ENCODE measurements at places on chromosomes 12 and 14.

DNA sequence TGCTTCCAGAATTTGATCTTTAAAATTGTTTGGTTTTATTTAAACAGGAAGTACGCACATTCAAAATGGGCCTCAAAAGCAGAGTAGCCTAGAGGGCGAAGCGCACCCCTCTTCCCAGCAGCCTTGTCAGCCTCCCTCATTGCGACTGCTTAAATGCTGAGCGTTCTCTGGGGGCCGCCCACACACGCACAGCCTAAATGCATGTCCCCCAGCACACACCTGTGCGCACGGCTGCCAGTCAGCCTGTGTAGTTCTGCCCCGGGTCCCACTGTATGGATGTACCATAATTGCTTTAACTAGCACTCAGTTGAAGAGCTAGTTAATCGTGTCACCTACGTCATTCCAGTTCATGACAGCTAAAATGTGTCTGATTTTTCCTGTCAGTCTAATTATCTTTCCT is 79.3 kb downstream of the TESC start:
- DNase-seq, result no peak

GRCh38 chr12:66164349-66164821 is 5.4 kb downstream of the TMBIM4 start:
- no peak for DNase-seq

GRCh38 chr14:85528080-85528896 is 1.7 kb upstream of the FLRT2 start:
- DNase-seq, result no peak

DNA sequence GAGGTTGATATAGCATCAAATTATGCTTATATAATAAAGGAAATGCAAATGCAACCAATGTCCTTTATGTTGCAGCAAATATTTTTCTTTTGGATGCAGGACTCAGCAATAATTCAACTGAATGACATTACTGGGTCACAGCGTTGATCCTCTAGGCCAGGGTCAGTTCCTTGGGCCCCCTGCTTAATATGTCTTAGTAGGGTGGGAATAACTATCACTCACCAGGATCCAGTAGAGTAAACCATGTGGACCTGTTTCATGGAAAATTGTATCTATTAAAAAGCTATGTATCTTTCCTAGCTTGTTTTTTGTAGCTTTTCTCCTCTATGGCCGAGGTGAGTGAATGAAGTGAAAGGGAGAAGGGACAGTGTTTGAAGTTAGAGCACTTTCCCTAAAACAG is 161.5 kb upstream of the SSTR1 start:
- DNase-seq, result no peak

DNA sequence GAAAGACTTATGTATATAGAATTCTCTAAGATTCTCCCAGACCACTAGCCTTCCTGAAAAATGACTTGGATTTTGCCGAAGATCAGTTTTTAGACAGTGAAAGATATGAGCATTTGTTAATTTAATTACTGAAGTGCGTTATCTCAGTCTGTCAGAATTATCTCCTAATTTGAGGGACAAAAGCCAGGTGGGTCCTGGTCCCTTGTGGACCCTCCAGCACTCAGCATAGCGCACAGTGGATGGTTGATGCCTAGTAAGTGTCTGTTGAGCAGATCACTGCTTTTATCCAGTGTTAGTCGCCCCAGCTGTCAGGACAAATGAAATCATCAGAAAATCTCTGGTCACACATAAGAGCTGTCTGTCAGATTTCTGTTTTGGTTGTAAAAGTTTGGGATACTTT is 80.4 kb downstream of the EML1 start:
- DNase-seq, result no peak

DNA sequence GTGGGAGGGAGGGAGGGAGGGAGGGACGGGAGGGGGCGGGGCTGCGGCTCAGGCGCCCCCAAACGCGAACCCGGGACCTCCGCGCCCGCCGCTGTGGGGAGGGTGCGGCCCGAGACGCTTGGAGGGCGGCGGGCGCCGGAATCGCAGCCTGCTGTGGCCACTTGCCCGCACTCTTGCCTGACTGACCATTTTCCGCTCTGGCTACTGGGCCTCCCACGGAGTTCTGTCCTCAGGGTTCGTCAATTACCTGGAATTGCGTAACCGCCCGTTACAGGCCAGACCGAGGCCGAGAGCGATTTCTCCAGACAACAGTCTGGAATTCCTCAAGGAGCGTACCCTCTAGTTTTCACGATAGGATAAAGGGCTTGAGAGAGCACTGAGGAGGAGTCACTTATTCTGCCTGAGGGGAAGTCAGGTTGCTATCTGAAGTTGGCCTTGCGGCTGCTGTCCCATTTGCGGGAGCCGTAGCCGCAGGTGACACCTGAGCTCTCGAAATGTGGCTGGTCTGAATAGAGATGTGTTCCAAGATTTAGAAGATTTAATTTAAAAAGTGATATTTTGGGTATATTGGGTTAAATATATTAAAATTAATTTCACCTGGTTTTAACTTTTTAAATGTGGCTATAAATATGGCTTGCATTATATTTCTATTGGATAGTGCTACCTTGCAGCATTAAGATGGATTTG is 446 bp upstream of the ZNF641 start:
- DNase-seq, result no peak

- DNase-seq, result peak; percentile 66
These were observed 54.3 kb upstream of the PPP2R5C start for GRCh38 chr14:101707068-101707842.

DNA sequence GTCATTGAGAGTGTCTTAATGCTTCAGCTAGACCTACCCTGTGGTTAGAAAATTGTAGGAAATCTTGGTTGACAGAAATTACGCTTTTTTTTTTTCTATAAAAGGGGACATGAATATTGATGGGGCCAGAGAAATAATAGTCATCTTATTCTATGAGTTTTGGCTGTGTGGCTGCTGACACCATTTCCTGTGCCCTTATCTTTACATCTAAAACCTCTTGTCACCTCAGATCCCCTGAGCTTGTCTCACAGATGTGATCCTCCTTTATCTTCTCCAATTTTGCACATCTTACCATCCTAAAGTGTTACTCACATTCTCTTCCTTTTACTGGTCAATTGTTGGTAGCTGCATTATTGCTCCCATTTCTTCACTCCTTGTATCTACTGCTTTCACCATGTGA is 36.1 kb downstream of the ASCL1 start:
- DNase-seq, result no peak

DNA sequence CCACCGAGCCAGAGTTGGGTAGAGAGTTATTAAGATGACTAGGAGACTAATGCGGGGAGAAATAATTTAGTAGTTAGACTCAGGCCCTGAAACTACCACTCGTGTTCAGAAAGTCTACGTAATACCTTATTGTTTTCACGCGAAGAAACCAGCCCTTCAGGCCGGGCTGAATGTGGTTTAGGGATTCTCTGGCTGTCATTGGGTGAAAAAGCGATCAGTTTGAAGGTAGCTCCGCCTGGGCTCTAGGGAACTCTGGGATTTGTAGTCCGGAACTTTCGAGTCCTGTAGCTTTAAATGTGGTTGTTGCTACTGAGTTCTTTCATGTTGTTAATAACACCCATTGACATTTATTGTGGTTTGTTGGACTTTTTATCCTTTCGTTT is 549 bp upstream of the WDR89 start:
- peak; percentile 81 for DNase-seq

DNA sequence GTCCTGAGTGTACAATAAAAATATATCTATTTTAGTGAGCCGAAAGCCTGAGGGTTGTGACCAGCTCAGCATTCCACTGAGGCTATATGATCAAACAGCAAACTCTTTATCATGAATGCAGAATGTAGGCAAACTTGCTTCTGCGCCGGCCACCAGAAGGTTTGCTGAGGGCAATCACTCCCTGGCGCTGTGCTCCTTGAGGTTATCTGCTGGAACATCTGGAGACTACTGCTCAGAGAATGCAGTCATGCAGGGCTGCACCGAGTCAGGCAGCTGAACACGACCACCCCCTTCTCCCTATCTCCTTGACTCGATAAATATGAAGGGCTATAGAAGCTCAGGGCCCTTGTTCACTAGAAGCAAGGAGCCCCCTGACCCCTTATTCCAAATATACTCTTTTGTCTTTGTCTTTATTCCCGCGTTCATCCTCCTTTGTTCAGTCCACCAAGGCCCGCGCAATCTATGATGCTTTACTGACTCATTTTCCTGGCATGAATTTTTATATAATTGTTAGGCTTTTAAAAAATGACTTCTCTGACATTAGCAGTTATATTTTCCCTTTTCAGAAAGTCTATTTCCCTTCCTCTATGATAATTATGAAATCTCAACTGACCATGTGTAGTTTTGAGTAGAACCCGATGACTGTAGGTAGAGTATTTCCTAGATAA is 1089.3 kb downstream of the SLC16A7 start:
- no peak for DNase-seq

DNA sequence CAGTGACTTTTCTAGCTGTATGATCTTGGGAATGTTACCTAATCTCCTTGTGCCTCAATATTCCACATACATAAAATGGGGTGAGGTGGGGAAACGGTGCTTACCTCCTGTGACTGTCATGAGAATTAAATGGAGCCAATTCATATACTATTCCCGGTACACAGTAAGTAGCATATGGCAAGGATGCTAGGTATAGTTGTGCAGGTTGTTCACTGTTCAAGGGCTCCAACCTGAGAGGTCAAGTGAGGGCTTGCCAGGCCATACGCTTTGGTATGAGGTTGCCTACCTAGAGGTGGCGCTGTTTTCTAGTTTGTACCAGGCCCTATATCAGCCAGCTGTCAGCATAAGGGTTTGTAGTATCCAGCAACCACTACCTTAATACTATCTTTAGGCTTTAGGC is 3.6 kb upstream of the BATF start:
- DNase-seq, result peak; percentile 73

DNA sequence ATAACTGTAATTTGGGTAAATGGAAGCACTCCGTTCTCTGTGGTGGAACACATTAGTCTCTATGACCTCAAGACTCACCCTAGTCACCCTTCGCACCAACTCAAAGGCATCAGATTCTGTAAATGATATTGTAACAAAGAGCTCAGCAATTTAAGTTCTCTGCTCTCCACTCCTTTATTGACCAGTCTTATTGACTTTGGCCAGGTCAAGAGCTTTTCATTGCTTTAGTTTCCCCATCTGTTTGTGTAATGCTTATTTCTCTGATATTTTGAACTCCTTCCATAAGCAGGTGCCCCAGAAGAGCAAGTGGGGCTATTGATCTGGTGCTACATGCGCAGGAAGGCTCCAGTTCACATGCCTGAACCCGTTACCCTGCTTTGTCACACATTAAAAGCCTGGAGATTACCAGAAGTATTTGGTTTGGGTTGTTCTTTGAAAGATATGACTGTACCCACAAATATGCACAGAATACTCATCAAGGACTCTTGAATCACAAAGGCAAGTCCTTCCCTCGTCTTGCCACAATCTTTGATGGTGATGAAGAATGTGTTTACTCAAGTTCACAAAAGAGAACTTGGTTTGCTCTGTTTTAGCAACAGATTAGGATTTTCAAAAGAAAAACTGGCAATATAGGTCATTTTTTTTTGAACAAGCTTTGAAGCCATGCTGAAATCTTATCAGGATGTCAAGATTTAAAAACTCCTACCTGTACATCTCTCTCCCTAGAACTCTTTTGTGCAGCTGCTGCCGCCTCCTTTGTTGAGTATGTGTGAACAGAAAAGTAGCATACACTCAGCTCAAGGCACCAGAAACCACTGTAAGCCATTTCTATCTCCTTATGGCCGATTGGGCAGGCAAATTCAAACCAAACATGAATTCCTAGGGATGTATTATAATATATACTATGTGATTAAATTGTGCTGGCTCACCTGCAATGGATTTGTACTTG is 193.9 kb downstream of the BCAT1 start:
- DNase-seq, result peak; percentile 6
